ENCODE measurements at places on chromosomes 7 and 10.

GRCh38 chr7:98668255-98668654 lies 51.2 kb downstream of the NPTX2 start:
- no peak for DNase-seq

- DNase-seq: no peak
Measured at GRCh38 chr10:5491477-5491876, 7.9 kb downstream of the CALML5 start.

GRCh38 chr10:88063861-88064557 lies 200.6 kb downstream of the PTEN start:
- DNase-seq: no peak

- DNase-seq: no peak
Measured at GRCh38 chr7:55515569-55516279, 56.6 kb downstream of the VOPP1 start.

- DNase-seq: no peak
Measured at GRCh38 chr10:92284112-92284704, 6.7 kb downstream of the CPEB3 start.

- no peak for DNase-seq
Measured at GRCh38 chr7:151435103-151435916, 4.6 kb downstream of the CRYGN start.

DNA sequence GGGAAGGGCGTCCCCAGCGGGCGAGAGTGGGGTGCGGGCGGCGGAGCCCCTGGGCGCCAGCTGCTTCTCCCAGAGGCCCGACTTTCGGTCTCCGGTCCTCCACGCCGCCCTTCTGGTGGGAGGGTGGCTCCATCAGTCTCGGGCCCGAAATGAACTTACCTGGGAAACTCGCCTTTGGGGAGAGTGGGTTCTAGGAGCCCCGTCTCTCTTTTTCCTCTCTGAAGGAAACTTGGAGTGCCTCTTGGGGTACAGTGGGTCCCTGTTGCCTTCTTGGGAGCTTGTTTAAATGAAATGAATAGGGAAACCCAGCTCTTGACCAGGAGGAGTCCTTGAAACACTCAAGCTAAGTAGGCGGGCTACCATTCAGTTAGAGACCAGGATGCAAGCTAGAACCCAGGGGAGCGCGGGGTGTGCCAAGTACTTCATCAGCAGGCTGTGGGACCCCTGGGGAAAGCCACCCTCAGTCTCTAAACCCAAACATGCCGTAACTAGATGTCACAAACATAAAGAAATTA lies 1.3 kb downstream of the SLC26A4 start:
- no peak for DNase-seq

GRCh38 chr7:92691578-92691977 lies 101.4 kb upstream of the FAM133B start:
- DNase-seq: no peak

GRCh38 chr10:78875331-78875877 lies 193.4 kb upstream of the ZMIZ1 start:
- no peak for DNase-seq

DNA sequence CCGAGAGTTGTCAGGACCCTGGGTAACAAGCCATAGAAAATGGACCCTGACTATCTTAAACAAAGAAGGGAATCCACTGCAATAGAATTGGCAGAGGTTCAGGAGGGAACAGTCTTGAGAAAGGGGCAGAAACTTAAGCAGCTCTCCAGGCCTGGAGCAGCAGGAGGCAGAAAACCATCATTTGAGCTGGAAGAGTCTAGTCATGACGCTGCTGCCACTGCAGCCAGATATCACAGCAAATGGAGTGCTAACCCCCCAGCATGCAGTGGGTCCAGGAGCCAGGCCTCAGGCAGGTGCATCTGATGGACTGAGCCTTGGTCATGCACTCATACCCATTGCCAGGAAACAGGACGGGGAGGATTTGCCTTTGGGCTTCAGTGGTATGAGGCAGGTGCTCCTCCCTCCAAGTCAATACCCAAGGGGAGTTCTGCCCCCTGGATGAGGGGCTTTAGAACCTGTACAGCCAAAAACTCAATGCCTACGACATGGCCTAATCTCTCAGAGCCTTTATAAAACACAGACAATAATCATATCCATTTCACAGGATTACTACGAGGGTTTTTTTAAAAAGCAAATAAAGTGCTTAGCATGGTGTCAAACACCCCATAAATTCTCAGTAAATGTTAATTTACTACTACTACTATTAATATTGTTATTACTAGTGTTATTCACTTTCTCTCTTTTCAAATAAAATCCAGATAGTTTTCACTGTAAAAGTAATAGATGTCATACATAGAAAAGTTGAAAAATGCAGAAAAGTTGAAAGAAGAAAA lies 30.7 kb downstream of the DUSP5 start:
- no peak for DNase-seq

DNA sequence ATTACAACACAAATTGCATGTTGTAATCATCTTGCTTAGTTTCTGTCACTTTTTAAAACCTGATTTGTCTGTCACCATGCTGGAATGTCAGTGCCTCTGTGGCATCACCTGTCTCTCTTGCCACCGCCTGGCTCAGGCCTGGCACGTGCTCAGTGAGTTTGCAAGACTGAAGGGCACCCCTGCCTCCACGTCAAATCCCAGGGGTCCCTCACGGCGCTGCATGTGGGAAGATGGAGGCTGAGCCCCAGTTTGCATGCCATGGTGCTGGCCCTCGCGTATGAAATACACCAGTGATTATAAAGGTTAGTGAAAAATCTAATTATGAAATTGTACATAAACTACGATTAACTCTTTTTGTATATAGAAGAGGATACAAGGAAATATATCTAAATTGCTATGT lies 51.9 kb upstream of the VIPR2 start:
- DNase-seq: no peak

GRCh38 chr10:16182688-16183087 lies 254.1 kb upstream of the PTER start:
- DNase-seq: no peak

- peak; percentile 80 for DNase-seq
Measured at GRCh38 chr10:124992462-124993344, 50.8 kb downstream of the ZRANB1 start.

DNA sequence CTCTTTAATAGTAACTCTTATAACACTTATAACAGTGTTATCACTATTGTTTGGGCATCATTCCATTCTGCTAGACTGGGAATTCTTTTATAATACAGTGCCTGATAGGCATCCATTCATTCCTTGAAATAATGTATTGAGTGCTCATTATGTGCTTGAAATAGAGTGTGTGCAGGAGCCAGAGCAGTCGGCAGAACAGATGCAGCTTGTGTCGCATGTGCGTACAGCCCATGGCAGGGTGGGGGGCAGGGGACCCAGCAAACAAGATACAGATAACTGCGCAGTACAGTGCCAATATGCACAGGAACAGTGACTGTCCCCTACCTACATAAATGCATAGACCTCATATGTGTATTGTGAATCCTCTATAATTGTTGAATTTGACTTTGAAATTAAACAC lies 99.3 kb downstream of the KAT6B start:
- no peak for DNase-seq

- DNase-seq: no peak
Measured at GRCh38 chr7:42026622-42027197, 210.3 kb downstream of the GLI3 start.

DNA sequence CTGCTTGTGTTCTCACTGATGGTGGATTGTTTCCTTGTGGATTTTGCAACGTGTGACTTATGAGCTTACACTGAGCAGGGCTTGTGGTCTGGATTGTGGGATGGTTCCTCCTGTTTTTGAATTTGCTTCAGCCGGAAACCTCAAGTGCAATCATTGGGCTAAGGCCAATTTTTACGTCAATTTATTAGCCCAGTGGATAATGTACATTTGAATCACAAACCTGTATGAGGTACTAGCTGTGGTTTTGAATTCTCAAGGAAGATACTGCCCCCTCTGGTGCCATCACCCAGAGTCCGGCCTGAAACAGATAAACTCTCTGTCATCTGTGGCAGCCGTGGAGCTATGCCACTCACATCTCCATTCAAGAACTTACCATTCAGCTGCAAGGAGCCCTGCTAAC lies 7.3 kb upstream of the ZNF777 start:
- no peak for DNase-seq

- no peak for DNase-seq
Measured at GRCh38 chr10:127699311-127699710, 37.7 kb upstream of the FOXI2 start.

- DNase-seq: no peak
Measured at GRCh38 chr10:129725482-129725881, 238.6 kb downstream of the EBF3 start.

- peak; percentile 89 for DNase-seq
Measured at GRCh38 chr10:91409069-91409868, 875 bp upstream of the HECTD2 start.

DNA sequence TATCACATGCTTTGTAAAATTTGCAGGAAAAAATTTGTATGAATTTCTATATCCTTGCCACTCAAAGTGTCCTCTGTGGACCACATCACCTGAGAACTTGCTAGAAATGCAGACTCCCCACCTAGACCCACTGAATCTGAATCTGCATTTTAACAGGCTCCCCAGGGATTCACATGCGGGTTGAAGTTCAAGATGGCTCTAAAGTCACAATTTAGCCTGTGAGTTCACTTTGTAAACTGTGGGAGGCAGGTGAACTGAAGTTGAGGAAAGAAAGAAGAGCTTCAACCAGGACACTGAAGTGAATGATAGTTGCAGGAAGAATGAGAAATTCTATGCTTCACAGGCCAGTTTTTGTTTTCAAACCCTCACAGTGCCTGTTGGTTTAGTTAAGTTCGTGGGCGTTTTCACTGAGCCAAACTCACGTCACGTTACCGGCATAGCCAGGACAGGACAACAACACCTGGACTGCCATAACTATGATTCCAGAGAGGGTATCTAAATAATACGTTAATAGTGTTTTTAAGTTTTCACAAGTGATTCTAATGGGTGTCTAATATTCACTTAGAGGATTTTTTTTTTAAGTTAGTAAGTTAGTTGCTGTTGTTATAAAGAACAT lies 240.0 kb downstream of the PHTF2 start:
- no peak for DNase-seq

GRCh38 chr10:109205929-109206585 lies 717.3 kb downstream of the XPNPEP1 start:
- no peak for DNase-seq

- no peak for DNase-seq
Measured at GRCh38 chr10:24394461-24395190, 185.7 kb downstream of the KIAA1217 start.

GRCh38 chr7:159109653-159110035 lies 35.0 kb downstream of the VIPR2 start:
- no peak for DNase-seq

DNA sequence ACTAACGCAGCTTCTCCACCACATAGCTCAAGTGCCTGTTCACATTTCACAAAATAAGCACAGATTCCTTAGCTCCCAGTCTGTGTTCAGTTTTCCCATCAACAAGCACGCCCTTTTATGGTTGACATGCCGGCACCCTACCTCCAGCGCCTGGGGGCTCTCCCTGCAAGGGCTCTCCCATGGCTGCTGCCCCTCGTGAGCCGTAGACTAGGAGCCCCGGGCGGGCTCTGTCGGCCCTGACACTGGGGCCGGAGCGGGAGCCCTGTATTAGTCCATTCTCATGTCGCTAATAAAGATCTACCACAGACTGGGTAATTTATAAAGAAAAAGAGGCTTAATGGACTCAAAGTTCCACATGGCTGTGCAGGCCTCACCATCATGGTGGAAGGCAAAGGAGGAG lies 34.0 kb upstream of the PRKAR1B start:
- DNase-seq: no peak

DNA sequence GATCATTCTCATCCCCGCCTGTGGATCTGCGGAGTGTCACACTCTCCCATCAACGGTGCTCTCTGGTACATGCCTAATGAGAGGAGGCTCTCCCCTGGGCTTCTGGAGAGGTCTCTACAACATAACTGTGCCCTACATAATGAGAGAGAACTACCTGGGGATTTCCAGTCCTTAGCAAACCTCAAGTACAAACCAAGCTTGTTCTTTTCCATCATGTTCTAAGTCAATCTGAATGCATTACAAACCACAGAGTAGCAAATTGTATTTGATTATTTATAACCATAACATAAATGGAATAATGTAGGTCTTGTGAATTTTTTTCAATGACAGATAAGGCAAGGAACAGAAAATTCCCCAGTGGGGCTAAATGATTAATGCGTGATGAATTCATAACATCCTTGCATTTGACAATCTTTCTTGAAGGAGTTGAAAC lies 412.4 kb upstream of the NRP1 start:
- no peak for DNase-seq

- DNase-seq: no peak
Measured at GRCh38 chr10:91552274-91553095, 80.4 kb downstream of the PPP1R3C start.

DNA sequence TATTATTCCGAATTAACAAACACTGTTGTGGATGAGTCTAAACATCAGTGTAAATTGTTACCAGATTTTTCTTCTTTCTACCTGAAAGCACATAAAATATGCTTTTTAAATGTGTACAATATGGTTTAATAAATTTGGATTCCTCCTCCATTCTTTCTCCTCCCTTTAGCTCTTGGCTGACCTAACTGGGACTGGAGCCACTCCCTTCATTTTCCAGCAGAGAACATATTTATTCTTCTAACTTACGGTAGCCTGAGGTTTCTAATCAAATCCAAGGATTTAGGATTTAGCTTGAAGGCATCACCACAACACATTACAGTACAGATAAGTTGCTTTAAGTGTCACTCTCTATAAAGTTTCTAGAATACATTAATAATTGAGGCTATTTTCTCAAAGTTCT lies 88.2 kb upstream of the SEMA3C start:
- no peak for DNase-seq

DNA sequence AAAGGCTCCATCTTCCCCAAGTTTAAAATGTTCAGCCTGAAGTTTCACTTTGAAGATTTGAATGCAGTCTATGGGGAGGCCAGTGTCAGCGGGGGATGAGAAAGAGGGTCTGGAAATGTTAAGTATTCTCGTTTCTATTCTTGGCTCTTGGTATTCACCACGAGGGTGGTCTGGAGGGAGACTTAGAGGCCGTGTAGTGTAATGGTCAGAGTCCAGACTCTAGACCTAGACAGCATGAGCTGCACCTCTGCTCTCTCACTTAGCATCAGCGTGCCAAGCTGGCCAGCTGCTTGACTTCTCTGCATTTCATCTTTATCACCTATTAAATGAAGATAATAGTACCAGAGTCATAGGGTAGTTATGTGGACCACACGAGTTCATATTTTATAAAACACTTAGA lies 57.9 kb downstream of the MKX start:
- no peak for DNase-seq
